GM23338 (cell line): ENCODE measurements at places on chromosomes 2 and 18.
A peak's percentile ranks its signal among the peaks of the same experiment; 100 is the strongest.

DNA sequence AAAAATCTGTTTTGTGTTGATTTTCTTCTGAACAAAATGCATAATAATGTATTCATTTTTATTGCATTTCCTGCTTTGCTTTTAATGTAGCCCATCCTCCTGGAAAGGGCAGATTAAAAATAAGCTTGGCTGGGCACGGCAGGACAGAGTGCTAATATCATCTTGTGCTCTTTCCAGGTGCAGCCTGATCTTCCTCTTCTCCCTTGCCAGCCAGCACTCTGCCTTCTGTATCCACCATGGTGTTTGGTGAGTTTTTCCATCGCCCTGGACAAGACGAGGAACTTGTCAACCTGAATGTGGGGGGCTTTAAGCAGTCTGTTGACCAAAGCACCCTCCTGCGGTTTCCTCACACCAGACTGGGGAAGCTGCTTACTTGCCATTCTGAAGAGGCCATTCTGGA, 52.3 kb downstream of the KCNS3 start:
- H3K36me3 ChIP-seq: peaks cover 4% of the 10 kb centered on the region; the same call in 1 of the 2 replicates
- DNase-seq: no peak
- no peaks in the 10 kb centered on the region for H3K27me3 ChIP-seq
- no peak overlapping the region for H3K4me3 ChIP-seq

DNA sequence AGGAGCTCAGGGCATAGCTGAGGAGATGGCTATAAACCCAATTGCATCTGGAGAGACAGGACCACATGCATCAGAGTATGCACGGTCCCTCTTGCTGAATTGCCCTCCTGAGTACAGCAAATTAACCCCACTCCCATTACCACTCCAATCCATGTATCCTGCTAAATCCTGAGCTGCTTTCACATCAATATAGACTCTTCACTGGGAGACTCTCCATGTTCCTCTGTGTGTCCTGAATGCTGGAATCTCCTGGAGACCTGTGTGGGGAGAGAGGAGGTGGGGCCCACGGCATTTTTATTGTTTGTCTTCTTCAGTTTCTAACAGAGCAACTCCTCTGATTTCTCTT, 41.6 kb downstream of the THNSL2 start:
- no peak overlapping the region for H3K4me3 ChIP-seq
- H3K36me3 ChIP-seq: no peaks in the 10 kb centered on the region
- peaks cover 4% of the 10 kb centered on the region; the same call in 1 of the 2 replicates for H3K4me1 ChIP-seq
- no peaks in the 10 kb centered on the region for H3K27me3 ChIP-seq
- DNase-seq: no peak

- H3K27me3 ChIP-seq: no peaks in the 10 kb centered on the region
- no peaks in the 10 kb centered on the region for H3K36me3 ChIP-seq
- no peak overlapping the region for H3K4me3 ChIP-seq
Measured at GRCh38 chr2:147424766-147425165, 420.1 kb upstream of the ACVR2A start.

- H3K27ac ChIP-seq: no peak overlapping the region
- H3K4me1 ChIP-seq: no peaks in the 10 kb centered on the region
- DNase-seq: no peak
- no peak overlapping the region for H3K4me3 ChIP-seq
- no peaks in the 10 kb centered on the region for H3K27me3 ChIP-seq
Measured at GRCh38 chr2:217192366-217192765, 332.5 kb upstream of the TNP1 start.

- no peaks in the 10 kb centered on the region for H3K27me3 ChIP-seq
- no peak for DNase-seq
- H3K27ac ChIP-seq: no peak overlapping the region
- no peaks in the 10 kb centered on the region for H3K36me3 ChIP-seq
- no peak overlapping the region for H3K4me3 ChIP-seq
Measured at GRCh38 chr18:48326901-48327675, 82.1 kb downstream of the ZBTB7C start.

DNA sequence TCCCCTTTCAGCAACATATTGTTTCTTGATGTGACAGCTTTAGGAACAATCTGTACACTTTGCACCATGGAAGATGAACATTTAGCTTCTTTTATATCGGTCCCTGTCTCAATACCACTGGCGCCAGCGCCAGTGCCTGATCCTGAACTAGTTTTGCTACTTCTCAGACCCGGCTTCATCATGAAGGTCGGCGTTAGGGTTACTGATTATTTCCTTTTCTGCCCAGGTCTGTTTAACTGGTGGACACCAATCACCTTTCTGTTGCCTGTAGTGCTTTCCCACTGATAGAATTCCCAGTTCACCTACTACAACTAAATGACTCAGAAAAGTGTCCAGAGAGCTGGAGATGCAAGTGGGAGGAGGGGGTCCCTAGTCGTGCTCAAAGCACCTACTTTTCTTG, 99.5 kb downstream of the MYCN start:
- H3K4me1 ChIP-seq: no peaks in the 10 kb centered on the region; the same call in none of the 2 replicates
- DNase-seq: no peak
- no peaks in the 10 kb centered on the region for H3K27me3 ChIP-seq
- H3K36me3 ChIP-seq: no peaks in the 10 kb centered on the region
- H3K4me3 ChIP-seq: no peak overlapping the region

GRCh38 chr2:211468877-211469663, 912.7 kb downstream of the CPS1 start:
- peak; percentile 22 for DNase-seq
- H3K36me3 ChIP-seq: no peaks in the 10 kb centered on the region

GRCh38 chr2:34037157-34037556, 438.1 kb upstream of the FAM98A start:
- no peak for DNase-seq
- no peak overlapping the region for H3K4me3 ChIP-seq
- no peaks in the 10 kb centered on the region for H3K27me3 ChIP-seq
- no peaks in the 10 kb centered on the region for H3K36me3 ChIP-seq

DNA sequence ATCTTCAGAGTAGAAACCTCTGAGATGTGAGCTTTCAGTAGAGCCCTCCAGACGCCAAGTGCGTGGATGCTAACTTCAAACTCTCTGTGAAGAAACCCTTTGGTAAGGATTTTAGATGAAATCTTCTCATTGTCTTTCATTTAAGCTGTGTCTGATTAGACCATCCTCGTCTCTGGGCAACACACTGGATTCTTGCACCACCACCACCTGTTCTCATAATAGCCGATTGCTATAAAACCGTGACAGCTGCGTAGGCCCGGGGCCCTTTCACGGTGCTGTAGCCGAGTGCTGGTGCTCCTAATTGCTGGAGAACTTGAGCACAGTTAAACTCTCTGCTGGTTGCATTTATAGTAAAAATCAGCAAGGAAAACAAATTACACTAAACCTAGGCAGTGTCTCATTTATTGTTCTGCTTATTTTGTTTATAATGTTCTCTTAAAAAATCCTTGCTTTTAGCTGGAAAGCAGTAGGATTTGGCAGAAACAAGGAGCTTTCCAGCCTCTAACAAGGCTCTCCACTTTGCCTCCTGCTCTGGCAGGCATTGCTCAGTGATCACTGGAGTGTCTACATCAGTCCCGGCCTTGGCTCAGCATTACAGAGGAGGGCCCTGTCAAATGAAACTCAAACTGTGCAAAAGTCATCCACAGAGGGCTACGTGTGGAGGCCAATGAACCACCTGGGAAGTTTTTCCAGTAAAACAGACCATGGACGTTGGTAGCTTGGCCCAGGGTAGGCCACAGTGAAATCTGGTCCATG, 40.9 kb upstream of the MBP start:
- no peak overlapping the region for H3K27ac ChIP-seq
- H3K36me3 ChIP-seq: no peaks in the 10 kb centered on the region
- H3K4me3 ChIP-seq: no peak overlapping the region
- DNase-seq: no peak

GRCh38 chr18:61581578-61582201, 248.5 kb downstream of the CDH20 start:
- peaks cover 5% of the 10 kb centered on the region; the same call in 1 of the 2 replicates for H3K4me1 ChIP-seq
- H3K27me3 ChIP-seq: peaks cover 7% of the 10 kb centered on the region
- peak overlapping the region; percentile 39; the same call in 1 of the 2 replicates for H3K27ac ChIP-seq

DNA sequence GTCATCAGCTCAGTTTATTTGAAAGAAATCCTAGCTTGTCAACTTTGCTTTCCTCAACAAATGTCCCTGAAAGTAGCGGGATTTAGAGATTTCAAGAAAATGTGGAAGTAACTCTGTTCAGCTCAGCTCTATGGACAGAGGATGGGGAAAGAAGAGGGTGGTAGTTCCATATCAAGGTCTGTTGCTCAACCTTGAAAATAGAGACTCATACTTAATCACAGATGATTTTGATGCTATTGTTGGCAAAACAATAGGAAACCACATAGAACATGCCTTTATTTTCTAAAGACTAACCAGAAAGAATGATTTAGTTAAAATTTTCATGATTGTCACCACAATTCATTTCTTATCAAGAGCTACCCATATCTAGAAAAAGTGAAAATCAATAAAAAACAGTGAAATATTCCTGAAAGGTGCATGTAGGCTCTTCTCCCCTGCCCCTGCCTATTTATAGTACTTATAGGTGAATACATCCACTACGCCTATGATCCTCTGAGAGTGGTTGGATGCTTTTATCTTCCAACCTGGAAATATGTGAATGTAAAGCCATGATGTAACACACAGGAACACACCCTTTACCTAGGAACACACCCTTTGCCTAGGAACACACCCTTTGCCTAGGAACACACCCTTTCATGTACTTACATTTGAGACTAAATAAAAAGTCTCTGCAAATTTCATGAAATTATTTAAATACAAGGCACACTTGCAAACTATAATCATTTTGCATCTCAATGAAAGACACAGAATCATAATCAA, 65.8 kb downstream of the ETAA1 start:
- H3K4me1 ChIP-seq: no peaks in the 10 kb centered on the region
- H3K36me3 ChIP-seq: no peaks in the 10 kb centered on the region
- no peak overlapping the region for H3K27ac ChIP-seq
- no peaks in the 10 kb centered on the region for H3K27me3 ChIP-seq

GRCh38 chr2:199704358-199705238, 146.4 kb downstream of the FTCDNL1 start:
- H3K4me1 ChIP-seq: no peaks in the 10 kb centered on the region
- no peak overlapping the region for H3K4me3 ChIP-seq
- peak; percentile 79 for DNase-seq

DNA sequence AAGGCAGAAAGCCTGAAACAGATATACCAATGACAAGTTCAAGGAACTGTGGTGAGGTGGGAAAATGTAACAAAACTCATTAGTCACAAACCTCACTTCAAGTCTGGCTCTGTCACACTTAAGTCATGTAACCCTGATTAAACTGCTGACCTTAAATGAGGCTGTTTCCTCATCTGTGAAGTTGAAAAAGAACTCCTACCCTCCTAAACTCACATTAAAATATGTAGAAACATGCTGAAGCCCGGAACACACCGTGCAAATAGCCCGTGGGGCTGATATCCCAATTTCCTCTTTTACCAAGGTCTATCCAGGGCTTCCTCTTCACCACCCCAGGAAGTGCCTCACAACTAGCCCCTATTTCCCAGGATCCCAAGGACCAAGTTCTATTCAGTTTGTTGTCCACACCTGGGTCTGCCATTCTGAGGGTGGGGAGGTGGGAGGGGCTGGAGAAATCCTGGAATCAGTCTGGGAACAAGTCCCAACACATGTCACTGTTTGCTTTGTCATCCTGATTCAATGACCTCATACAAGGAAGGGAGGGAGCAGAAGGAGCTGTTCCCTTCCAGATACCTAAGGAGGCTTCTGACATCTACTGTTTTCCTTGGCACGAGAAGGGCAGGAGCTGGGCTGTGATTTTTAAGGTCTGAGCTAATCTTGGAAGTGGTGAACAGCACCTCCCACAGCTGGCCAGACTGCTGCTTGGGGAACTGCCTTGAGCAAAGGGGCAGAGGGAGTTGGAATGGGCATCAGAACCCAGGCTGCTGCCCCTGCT, 42.3 kb downstream of the SLC4A1AP start:
- no peak for DNase-seq
- H3K36me3 ChIP-seq: no peaks in the 10 kb centered on the region
- H3K4me1 ChIP-seq: peaks cover 10% of the 10 kb centered on the region
- no peaks in the 10 kb centered on the region for H3K27me3 ChIP-seq

DNA sequence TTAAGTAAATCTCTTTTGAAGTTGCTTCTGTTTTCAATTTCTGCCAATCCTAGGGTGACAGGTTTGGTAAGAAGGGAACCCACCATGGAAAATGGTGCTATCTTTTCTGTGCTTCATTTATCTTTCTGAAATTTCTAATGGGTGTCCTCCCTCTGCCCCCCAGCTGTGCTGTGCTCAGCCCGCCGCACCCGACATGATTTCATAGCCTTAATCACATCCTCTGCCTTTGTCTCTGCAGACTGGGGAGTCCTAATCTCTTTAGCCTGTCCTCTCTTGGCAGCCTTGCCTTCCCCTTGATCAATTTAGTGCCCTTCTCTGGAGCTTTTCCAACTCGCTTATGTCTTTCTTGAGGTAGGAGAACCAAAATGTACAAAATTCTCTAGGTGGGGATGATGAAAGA, 49.3 kb downstream of the DNMT3A start:
- H3K27me3 ChIP-seq: no peaks in the 10 kb centered on the region
- H3K4me1 ChIP-seq: peaks cover 4% of the 10 kb centered on the region
- H3K36me3 ChIP-seq: no peaks in the 10 kb centered on the region

- no peak overlapping the region for H3K4me3 ChIP-seq
- H3K27ac ChIP-seq: no peak overlapping the region
- no peak for DNase-seq
- H3K27me3 ChIP-seq: no peaks in the 10 kb centered on the region
- H3K4me1 ChIP-seq: peaks cover 13% of the 10 kb centered on the region; the same call in 1 of the 2 replicates
- H3K36me3 ChIP-seq: no peaks in the 10 kb centered on the region; the same call in none of the 2 replicates
Measured at GRCh38 chr2:206225435-206226232, 48.8 kb upstream of the ZDBF2 start.

GRCh38 chr2:11515490-11515981, 18.3 kb upstream of the GREB1 start:
- H3K4me3 ChIP-seq: no peak overlapping the region
- H3K27me3 ChIP-seq: no peaks in the 10 kb centered on the region
- H3K4me1 ChIP-seq: peaks cover 36% of the 10 kb centered on the region
- no peak for DNase-seq

- DNase-seq: no peak
- no peak overlapping the region for H3K4me3 ChIP-seq
- no peak overlapping the region for H3K27ac ChIP-seq
Measured at GRCh38 chr2:9735335-9735734, 104.5 kb upstream of the YWHAQ start.

DNA sequence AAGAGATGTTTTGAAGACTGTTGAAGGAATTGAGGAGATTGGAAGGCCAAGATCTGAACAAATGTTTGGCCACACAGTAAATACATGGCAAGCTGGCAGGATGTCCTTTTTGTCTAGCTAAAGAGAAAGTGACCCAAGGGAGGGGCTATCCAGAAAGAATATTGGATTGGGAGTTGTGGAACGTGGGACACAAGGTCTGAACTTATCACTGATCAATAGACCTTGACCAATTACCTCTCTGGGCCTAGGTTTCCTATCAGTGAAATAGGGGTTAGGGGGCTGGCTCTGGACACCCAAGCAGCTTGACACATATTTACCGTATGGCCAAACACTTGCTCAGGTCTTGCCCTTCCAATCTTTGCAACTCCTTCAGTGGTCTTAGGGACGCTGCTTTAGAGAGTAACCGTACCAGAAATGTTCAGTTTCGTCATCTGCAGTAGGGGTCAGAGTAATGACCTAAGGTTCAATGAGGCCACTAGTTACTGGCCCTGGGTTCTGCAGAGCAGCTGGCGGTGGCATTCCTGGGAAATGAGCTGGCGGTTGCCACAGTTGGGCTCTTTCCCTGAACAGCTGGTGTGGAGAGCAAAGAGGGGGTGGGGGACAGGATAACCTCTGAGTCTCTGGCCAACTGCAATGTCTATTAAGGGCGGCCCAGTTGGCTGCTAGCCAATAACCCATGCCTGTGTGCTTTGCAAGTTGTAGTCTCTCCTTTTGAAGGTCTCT, 70.1 kb upstream of the STPG4 start:
- no peaks in the 10 kb centered on the region for H3K27me3 ChIP-seq
- H3K27ac ChIP-seq: no peak overlapping the region
- no peaks in the 10 kb centered on the region; the same call in 1 of the 2 replicates for H3K4me1 ChIP-seq
